ENCODE measurements at places on chromosomes 1 and 21.

GRCh38 chr1:197673292-197673691 is 102.0 kb downstream of the DENND1B start:
- no peak for DNase-seq

- no peak for DNase-seq
Observed at GRCh38 chr1:198556971-198557370, 16.5 kb upstream of the ATP6V1G3 start.

DNA sequence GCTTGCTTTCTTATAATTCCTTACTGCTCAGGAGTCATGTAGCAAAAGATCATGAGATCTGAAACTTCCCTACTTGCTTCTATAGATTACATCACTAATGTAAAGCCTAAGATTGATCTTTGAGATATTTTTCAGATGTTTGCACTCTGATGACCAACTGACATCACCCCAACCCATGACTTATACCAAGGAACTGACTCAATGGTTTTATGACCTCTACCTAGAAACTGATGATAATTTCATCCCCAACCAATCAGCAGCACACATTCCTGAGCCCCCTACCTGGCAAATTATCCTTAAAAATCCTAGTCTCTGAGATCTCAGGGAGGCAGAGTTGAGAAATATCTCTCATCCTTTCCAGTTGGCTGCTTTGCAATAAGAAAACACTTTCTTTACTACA is 122.3 kb upstream of the CAMK1G start:
- DNase-seq, result no peak

DNA sequence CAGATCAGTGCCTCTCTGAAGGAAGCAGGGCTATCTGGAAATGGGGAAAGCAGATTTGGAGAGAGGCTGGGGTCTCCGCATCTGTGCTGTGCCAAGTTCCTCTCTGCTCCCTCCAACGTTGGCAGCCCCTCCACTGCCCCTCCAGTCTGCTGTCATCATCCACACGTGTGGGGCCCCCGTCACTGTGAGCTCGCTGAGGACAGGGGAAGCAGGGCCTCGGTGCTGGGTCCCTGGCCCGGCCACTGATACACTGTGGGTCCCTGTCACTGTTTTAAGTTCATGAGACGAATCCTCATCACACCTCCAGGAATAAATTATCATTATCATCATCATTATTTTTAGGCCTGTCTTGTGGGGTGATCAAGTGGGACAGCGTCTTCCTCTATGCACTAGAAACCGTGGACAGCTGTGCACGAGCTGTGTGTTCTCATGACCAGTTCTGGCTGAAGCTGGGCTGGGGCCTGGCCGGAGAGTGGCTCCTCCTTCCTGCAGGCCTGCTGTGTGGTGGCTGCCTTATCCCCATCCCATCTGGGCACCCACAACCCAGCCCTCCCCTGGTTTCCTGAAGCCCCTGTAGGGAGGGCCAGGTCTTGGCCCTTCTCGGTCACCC is 52.2 kb downstream of the DMRTB1 start:
- DNase-seq, result no peak

- DNase-seq, result no peak
Observed at GRCh38 chr1:40318970-40319621, 2.0 kb upstream of the COL9A2 start.

- no peak for DNase-seq
Observed at GRCh38 chr21:16047904-16048303, 318.1 kb downstream of the USP25 start.

DNA sequence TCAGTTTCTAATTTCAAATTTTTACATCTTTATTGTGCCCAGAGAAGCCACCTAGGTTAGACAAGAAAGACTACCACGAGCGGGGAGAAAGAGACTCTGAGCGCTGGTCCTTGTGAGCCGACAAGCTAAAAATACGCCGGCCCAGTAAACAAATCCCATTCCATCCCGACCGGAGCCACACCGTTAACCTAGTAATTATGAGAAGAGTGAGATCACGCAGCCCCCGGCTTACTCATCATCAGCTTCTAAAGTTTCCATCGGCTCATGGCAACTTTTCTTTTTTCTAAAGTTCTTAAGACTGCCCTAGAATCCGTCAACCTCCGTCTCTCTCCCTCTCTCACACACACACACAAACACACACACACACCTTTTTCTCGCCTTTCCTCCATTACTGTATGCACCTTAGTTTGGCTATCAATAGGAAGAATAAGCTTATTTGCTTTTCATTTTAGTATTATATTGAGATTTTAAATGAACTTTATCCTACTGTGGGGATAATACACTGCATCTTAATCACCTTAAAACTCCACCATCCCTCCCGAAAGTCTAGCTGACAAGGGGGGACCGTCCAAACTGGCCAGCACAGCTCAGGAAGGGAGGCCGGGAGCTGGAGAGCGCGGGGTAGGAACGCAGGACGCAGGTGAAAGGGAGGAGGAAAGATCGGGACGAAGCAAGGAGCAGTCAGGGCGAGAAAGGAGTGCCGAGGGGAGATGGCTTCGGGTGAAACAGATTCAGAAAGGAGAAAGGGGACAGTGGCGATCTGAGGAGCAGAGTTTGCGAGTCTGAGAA is 728 bp downstream of the OTUD7B start:
- DNase-seq, result peak; percentile 72

DNA sequence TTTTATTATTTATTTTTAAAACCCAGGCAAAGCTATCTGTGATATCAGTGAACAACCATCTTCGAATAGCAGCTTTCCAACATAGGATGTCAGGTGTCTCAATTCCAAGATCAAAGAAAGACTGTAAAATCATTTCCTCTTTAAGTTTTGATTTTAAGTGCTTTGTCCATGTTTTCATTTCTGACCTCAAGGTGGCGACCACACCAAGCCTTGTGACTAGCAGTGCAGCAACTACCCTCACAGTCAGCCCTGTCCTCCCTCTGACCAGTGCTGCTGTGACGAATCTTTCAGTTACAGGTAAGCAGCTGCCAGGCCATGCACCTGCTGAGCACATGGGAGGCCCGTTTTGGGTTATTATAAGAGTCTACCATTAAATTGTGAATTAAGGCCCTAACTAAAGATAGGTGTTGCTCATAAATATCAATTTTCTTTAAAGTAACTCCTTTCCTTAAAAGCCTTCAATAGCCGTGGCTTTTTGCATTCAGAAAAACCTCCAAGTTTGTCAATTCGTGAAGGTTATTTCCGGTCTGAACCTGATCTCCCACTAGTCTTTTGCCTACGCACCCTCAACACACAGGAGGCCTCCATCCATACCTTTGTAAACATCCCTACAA is 117.0 kb downstream of the CD247 start:
- peak; percentile 24 for DNase-seq

- no peak for DNase-seq
Observed at GRCh38 chr1:40092706-40093639, 4.1 kb downstream of the PPT1 start.

DNA sequence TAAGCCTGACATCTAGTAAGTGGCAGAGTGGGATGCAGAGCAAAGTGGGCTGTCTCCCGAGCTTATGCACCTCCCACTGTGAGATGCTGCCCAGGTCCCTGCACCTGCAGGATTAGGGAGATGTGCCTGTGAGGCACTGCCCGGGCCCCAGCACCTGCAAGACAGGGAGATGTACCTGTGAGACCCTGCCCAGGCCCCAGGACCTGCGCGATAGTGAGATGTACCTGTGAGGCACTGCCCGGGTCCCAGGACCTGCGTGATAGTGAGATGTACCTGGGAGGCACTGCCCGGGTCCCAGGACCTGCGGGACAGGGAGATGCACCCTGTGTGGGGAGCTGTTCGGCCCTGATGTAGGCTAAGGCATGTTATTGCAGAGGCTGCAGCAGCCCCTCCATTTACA is 622.8 kb downstream of the PTPRU start:
- DNase-seq, result no peak

GRCh38 chr1:59766227-59766855 is 48.4 kb upstream of the HOOK1 start:
- no peak for DNase-seq

Data from astrocyte of the cerebellum (primary cell).